Substantia nigra (tissue), 51 donors: ENCODE measurements at places on chromosomes 6 and 20.
A peak's percentile ranks its signal among the peaks of the same experiment; 100 is the strongest.

- no peak for DNase-seq
Measured at GRCh38 chr6:70520575-70520974, 46.2 kb upstream of the SDHAF4 start.

- DNase-seq: no peak
Measured at GRCh38 chr20:41432746-41433145, 66.1 kb upstream of the EMILIN3 start.

GRCh38 chr6:88983532-88983931 is 20.1 kb upstream of the RNGTT start:
- no peak for DNase-seq

- peak; percentile 75 for DNase-seq
Measured at GRCh38 chr6:170290296-170291128, at the start of gene DLL1. DLL1 (minus strand) TSS chr6:170291078; CDS start chr6:170290139, 939 bp downstream.

DNA sequence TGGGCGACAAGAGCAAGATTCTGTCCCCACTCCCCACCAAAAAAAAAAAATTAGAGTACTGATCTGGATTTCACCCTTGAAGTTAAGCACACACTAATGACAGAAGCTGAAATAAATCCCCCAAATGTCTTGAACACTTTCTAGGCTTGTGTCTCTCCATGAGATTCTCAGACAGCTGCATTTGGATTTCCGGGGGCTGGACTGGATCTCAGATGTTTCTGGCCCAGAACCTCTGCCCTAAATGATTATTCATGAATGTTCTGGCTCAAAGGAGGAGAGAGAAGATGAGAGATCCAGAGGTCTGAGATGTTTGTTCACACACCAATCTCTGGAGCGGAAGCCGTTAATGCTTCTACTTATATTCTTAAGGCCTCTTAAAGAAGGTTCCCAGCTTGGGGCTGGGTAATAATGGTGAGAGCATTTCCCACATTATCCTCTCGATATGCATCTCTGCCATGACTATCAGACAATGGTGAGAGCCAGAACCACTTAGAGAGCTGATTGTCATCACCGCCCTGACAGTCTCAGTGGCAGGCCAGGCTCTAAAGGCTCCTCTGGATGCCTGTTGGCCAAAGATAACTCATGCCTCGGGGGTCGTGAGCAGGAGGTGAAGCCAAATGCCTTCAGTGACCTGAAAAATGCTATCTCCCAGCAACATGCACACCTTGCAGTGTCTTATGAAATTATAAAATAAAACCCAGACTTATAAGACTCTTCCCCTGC is 127.9 kb upstream of the AGPAT4 start:
- no peak for DNase-seq

DNA sequence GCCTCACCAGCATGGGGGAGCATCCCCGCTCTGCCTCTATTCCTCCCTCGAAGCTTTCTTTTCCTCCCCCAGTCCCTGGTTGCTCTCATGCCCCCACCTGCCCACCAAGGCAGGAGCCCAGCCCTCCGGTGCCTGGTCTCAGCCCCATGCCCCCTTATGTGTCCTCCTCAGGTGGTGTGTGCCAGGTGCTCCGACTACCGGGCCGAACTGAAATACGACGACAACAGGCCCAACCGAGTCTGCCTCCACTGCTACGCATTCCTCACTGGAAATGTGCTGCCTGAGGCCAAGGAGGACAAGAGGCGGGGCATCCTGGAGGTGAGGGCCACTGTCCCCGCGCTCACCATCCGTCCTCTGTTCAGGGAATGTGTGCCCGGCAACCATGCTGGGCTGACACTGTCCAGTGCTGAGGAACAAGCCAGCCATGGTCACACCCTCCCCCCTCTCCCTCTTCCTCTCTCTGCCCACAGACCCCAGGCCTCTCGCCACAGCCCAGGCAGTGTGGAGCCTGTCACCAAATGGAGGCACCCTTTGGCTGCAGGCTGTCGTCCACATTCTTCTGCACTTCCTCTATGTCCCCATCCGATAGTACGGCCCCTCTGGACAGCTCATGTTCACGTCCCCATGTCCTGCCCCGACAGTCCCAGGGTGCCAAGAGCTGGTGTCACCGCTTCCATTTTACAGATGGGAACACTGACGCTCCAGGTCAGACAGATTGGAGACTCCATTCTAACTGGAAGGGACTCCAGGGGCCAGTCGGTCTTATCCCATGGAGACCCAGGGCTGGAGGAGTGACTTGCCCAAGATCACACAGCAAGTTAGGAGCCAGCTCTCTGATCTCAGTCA is 20.4 kb downstream of the FGD2 start:
- no peak for DNase-seq

DNA sequence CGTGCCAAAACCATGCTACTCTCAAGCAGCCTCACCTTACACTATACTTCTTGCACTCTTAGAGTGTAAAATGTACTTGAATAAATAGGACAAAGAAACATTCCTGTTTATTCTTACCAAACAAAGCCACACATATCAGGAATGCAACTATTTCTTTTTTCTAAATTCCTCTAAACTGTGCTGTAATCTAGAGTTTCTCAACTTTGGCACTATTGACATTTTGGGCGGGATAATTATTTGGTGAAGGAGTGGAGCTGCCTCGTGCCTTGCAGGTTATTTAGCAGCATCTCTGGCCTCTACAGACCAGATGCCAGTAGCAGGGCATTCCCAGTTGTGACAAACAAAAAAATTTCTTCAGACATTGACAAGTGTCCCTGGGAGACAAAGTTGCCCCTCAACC is 86.9 kb downstream of the PHACTR1 start:
- DNase-seq: no peak

DNA sequence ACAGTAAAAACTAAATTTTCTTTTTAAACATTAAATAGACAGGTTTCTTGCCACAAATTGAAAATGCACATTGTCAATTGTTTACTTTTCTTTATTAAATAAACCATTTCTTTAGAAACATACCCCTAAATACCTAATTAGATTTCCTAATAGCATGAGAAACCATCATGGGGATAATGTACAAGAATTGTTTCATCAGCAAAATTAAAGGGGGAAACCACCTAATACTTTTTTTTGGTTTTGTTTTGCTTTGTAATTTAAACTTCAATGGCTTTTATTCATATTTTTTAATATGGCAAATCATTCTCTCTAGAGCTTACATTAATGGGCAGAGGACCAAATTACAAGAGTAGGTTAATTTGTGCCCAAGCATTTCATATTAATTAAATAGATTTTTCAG is 987.9 kb downstream of the EPHA7 start:
- no peak for DNase-seq

DNA sequence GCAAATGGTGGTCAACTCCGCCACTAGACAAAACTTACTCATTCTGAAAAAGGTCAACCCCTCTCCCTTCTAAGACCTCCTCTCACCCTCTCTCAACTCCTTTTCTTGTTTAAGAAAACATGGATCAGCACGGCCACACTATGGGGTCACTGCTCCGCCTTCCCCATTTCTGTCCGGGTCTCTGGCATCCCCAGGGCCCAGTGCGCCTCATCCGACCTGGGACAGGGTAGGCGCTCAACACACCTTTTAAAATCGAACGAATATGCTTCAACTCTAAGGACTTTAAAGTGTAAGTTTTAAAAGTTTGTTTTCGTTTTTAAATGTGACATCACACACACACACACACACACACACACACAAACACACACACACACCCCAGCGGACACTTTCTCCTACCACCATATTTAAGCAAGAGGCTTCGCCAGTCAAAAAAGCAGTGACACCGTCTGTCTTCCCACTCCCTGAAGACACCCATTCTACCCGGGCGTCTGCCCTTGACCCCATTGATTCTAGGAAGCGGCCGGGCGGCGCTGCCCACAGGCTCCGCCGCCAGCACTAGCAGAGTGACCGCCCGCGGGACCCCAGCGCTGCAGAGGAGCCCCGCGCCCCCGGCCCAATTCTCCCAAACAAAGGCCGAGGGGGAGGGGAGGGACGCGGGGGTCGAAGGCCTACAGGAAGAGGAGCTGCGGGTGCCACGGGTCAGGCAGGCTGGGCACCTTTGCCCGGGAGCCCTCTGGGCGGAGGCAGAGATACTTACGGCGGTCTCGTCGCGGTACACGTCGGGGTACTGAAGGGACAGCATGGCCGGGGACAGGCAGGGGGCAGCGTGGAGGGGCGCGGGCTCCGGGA is 568 bp downstream of the PREP start:
- DNase-seq: no peak

GRCh38 chr20:57767441-57767840 is 57.6 kb upstream of the PMEPA1 start:
- DNase-seq: no peak

DNA sequence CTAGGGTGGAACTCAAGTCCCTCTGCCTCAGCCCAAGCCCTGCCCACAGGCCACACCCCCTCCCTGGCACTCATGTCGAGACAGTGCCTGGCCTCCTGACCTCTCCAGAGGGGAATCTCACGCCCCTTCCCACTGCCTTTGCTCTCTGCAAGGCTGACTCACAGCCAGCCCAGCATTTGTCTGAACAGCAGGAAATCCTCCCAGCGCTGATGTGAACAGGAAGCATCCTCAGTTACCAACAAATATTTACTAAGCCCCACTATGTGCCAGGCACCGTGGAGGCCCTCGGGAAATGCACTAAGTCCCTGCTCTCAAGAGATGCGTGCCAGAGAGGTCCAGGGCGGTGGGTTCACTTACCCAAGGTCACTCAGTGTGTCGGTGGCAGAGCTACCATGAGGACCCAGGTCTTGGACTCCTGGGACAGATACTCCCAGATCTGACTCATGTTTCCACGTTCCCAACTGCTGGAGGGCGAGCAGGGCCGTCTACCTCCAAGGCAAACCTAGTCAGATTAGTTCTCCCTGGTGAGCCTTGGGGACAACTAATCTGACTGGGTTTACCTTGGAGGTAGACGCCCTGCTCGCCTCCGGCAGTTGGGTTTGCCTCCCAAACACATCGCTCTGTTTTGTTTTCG is 7.8 kb downstream of the ADA start:
- no peak for DNase-seq

- DNase-seq: no peak
Measured at GRCh38 chr20:43800186-43800585, 73.4 kb upstream of the GTSF1L start.

- DNase-seq: no peak
Measured at GRCh38 chr20:18288749-18289267, 481 bp downstream of the ZNF133 start.

DNA sequence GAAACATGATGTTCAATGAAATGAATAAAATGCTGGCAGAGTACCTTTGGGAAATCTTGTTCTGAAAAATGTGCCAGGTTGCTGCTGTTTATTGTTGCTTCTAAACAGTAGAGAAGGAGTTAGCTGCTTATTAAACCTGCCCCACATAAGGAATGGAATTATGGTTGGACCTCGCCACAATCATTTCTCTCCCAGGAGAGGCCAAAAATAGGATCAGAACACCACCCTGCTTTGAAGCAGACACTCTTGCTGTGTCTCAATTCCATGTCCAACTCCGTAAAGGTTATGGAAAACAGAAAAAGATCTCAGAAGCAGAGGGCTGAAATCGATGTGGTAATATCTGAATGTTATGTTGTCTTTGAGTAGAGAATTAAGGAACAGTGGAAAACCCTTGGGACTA is 27.9 kb downstream of the AFG1L start:
- DNase-seq: no peak

DNA sequence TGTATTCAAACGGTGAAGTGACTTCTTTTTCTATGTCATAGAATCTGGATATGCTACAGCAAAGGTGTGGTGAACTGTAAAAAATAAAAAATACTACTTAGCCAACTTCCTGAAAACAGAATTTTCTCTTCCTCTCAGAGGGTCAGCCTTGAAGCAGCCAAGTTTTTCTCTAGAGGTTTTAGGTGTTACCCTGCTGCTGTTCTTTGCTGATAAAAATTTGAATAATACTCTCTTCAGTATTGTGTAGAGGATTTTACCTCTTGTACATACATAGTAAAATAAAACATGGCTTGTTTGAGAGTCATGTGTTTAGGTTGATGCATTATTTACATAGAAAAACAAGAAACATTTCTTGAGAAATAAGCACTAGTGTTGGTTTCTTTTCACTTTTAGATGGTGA is 458.4 kb downstream of the TBC1D32 start:
- no peak for DNase-seq

DNA sequence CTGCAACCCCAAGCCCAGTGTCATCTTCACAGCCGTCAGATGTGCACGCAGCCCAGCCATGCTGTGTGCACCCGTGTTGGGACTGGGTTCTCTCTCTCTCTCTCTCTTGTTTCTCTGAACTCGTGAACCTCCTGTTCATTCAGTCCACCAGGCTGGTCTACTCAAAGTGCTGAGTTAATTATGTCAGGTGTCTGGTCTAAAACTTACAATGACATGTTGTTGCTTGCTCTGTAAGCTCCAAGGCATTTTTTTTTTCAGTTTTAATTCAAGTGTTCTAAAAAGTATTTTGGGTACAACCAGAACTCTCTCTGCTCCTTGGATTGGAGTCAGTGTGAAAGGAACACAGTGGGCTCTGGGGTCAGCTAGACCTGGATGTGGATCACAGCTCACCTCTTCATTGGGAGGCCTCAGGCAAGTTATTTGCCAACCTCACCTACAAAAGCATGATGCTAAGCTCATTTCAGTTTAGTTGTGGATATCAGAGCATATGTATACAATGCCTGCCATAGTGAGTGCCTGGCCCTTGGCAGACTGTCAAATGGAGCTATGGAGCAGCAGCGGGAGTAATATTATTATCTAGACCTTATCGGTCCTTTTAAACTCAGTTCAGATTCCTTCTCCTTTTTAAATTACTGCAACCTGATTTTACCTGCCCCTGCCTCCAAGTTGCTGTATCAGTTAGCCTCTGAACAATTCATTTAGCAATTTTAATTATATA is 59.5 kb downstream of the PLEKHG1 start:
- DNase-seq: no peak

DNA sequence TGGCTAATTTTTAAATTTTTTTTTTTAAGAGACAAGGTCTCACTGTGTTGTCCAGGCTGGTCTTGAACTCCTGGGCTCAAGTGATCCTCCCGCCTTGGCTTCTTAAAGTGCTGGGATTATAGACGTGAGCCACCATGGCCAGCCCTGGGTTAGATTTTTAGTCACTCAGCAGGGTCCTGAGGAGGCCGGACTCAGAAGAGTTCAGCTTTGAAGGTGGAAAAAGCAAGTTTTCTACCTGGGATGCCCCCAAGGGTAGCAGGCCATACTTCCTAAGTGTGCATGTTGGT is 44.2 kb downstream of the FGD2 start:
- no peak for DNase-seq

DNA sequence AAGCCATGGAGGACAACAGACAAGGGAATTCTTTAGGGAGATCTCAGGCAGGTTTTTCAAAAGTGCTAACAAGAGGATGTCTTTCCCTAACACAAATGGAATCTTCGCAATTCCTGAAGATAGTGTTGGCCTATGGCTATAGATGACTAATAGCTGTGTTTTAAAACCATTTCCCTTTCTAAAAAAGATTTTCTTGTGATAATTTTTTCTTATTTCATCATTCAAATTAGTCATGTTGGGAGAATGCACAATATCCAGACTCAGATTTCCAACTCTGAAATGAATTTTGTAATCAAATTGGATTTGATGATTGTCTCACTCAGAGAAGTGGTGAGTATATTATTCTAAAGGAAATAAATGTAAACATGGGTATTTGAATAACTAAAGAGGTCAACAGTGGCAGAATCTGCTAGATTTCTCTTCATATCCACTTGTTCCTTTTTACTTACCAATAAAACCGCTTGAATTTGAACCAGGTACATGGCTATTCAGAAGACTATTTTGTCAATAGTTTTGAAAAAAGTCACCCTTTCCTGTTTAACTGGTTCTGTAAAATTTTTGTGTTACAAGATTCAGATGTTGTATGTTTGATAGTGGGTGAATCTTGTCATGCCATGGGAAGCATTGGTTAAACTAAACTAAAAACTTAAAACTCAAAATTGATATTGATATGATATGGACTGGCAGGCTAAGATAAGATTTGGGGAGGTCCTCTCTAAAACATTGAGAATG is 1223.7 kb upstream of the EYS start:
- DNase-seq: no peak

GRCh38 chr6:56188429-56188828 is 59.0 kb downstream of the COL21A1 start:
- no peak for DNase-seq
